ENCODE measurements at places on chromosomes 7 and 10.

GRCh38 chr7:119802147-119802546 is 470.8 kb upstream of the KCND2 start:
- no peak for DNase-seq

GRCh38 chr10:63703740-63704345 is 182.6 kb downstream of the REEP3 start:
- no peak for DNase-seq

GRCh38 chr7:129535896-129536295 is 33.6 kb downstream of the SMKR1 start:
- DNase-seq = no peak

GRCh38 chr7:150974468-150975391 is 3.4 kb downstream of the KCNH2 start:
- DNase-seq = peak; percentile 78

- DNase-seq = no peak
Observed at GRCh38 chr7:127683776-127684681, 32.0 kb downstream of the SND1 start.

GRCh38 chr10:47315421-47315820 is 6.8 kb upstream of the GDF2 start:
- DNase-seq = no peak

- no peak for DNase-seq
Observed at GRCh38 chr7:82244947-82245517, 198.5 kb downstream of the CACNA2D1 start.

- no peak for DNase-seq
Observed at GRCh38 chr10:28774051-28774995, 97.0 kb downstream of the BAMBI start.

DNA sequence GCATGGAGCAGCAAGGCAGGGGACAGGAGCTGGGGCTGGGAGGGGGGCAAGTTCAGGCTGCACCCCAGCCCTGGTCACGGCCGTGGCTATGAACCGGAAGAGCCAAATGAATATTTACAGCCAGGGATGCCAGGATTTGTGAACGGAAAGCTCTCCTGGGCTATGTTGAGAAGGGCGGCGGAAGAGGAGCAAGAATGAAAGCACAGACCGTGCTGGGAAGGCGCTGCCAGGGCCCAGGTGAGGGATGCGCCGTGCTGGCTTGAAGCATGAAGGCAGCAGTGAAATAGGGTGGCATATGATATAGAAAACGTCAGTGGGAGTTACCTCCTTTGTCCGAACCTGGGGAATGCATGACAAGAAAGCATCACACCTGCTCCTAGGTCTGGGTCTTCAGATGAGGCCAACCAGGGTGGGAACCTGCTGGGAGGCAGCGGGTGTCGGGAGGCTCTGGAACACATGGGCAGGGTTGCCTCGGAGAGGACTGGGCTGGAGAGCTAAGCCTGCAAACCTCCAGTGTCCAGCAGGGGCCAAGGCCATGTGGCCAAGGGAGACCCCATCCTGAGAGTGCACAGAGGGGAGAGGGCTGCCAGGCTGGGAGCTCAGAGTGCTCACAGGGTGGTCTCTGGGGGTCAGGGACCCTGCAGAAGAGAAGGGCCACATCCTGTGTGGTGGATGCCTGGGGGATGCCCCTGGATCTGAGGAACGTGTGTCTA is 120.6 kb upstream of the TCERG1L start:
- DNase-seq = no peak

GRCh38 chr7:15684111-15684800 is 2.2 kb downstream of the MEOX2 start:
- no peak for DNase-seq

- no peak for DNase-seq
Observed at GRCh38 chr10:128894641-128895040, 572.4 kb upstream of the MGMT start.

GRCh38 chr7:156145996-156146395 is 333.7 kb upstream of the SHH start:
- no peak for DNase-seq

DNA sequence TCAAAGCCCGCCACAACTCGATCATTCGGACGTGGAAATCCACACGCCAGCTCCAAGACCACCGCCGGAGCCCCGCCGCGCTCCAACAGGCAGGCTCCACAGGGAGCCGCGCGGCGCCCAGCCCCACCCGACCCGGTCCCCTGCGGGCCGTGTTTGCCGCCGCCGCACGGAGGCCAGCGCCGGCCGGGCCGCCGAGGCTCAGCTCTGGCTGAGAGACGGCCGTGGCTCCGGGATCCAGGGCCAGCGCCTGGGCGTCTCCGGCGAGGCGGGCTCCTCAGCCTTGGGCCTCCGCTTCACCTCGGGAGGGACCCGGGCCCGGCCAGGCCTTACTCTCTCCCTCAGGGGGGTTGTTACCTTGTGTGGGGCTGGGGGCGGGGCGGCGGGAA is 333 bp downstream of the SMNDC1 start:
- no peak for DNase-seq

DNA sequence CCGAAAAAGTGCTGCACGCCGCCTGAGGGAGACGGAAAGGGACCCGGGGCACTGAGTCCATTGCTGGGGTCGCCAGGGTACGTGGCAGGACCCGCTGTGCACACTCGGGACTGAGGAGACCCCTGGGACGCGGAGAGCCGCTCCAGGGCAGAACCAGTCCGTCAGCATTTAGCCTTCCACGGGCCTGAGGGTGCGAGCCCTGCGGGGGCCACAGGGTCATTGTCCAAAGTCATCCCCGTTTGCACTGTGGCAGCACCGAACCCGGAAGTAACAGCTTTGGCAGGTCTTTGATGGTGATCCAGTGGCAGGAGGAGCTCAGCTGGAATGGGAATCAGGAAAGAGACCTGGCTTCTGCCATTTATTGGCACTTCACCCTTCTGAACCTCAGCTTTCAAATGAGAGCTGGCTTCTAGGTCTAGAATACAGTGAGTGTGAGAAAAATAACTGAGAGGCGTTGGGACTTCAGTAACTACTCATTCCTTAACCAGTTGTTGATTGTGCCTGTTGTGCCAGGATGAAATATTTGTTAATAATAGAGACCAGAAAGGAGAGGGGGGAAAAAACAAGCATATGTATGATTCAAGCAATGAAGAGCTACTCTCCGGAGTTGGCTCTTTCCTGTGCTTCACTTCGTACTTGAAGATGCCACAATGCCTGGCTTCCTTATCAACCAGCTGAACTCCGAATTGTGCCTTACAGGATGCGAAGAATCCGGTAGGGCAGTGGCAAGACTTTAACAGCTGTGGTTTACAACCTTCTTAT is 811 bp upstream of the ARHGAP12 start:
- DNase-seq = no peak

DNA sequence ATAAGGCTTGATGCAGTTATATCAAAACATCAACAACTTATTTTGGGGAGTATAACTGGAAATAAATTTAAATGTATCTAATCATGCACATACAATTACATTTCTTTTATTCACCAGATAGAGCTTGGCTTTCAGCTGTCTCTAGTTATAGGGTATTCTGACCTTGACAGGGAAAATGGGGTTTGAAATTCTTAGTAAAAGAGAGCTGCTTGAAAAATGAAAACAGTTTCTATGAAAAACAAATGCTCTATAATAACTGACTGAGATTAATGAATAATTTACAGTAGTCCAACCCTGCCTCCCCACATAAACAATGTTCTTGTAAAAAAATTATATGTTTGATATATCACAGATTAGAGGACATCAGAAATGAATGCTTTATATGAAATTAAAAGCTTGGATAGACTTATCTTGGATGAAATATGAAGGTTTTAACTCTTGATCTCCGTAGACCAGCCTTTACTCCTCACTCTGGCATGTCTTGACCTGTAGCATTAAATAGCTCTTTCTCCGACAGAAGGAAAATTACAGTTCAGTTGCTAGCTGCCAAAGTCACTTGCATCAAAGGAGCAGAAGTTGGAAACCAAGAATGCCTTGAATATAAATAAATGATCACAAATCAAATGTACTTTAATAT is 32.1 kb downstream of the VWC2 start:
- DNase-seq = no peak

Measured in activated CD4-positive, alpha-beta T cell treated with anti-CD3 and anti-CD28 coated beads, Interleukin-2, Interleukin-4, amounts not matched to agents 100 ng/mL and 50 ng/mL, durations not matched to agents 16 hours and 8 hours (primary cell).